ENCODE measurements at places on chromosomes 5 and 9.

DNA sequence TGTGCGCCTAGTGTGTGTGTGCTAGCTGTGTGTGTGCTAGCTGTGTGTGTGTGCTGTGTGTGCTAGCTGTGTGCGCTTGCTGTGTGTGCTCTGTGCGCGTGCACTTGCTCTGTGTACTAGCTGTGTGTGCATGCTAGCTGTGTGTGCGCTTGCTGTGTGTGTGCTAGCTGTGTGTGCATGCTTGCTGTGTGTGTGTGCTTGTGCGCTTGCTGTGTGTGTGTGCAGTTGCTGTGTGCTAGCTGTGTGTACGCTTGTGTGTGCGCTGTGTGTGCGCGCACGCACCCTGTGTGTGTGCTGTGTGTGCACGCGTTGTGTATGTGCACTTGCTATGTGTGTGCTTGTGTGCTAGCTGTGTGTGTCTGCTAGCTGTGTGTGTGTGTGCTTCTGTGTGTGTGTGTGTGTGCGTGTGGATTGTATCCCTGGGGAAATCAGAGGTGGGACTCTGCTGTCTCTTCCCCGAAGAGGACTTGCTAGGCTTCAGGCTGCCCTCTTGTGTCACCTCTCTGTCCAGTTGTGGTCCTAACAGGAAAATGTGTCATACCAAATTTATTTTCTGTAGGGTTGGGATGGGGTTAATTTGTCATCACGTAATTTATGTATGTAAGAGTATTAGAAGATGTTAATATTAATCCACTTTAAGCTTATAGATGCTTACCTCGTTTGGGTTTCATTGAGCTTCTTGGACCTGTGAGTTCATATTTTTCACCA is 38.9 kb downstream of the TPPP start:
- DNase-seq = no peak

- no peak for DNase-seq
These were observed 192.1 kb upstream of the TRIM32 start for GRCh38 chr9:116494815-116495634.

DNA sequence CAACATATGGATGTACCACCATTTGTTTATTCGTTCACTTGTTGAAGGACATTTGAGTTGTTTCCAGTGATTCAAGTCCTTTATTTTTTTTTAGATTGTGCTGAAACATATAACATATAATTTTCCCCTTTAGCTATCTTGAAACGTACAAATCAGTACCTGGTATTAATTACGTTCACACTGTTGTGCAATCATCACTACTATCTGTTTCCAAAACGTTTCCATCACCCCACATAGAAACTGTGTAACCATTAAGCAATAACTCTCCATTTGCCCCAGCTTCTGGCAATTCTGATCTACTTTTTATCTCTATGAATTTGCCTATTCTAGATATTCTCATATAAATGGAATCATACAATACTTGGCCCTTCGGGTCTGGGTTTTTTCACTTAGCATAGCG is 116.0 kb downstream of the FGF1 start:
- no peak for DNase-seq

DNA sequence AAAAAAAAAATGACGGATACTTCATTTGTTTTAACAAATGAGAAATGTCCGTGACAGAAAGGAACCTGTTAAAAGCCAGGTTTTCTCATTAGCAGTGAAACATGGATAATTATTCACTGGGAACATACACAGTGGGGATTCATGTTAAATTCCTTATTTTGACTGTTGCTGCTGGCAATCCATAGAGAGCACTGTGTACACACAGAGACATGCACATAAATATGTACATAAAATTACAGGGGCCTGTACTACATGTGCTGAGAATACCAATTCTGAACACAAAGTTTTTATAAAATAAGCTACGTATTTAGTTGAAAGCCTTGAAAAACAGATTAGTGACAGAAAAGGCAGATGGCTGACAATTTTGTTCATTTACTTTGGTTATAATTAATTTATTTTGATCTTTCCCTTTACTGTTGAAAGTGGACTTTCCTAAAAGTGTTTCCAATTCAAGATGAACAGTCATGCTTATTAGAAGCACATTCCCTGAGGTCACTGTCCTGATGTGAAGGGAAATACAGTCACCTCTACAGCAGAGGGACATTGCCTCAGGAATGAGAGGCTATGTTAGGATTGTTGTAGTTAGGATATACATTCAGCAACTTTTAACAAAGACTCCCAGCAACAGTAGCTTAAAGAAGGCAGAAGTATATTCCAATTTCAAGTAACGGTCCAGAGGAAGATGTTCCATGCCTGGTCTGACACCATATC is 166.7 kb downstream of the SAXO1 start:
- DNase-seq = no peak

GRCh38 chr5:96318569-96319110 is 114.4 kb downstream of the PCSK1 start:
- DNase-seq = no peak

- no peak for DNase-seq
These were observed 49.5 kb upstream of the MCCC2 start for GRCh38 chr5:71537687-71538086.

DNA sequence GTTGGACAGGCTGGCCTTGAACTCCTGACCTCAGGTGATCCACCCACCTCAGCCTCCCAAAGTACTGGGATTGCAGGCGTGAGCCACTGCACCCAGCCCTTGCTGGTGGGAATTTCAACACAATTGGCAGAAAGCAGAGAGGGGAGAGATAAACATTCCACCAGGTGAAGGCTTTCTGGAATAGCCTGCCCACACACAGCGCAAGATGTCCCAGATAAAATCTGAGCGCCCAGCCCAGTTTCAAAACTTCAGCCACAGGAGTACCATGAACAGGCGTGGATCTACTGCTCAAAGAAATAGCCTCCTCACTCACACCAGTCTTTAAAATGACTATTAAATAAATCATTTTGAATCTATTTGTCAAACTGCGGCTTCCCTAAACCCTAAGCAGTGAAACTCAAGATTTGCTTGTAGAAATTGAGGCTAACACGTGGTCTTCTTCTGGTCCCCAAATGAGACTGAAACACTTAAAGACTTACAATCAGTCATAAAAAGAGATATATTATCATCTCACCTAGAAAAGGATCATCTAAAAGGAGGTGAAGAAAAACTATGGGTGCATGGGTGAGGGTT is 34.7 kb downstream of the CAPSL start:
- no peak for DNase-seq

GRCh38 chr9:21904776-21905175 is 89.4 kb downstream of the CDKN2A start:
- peak; percentile 11 for DNase-seq

DNA sequence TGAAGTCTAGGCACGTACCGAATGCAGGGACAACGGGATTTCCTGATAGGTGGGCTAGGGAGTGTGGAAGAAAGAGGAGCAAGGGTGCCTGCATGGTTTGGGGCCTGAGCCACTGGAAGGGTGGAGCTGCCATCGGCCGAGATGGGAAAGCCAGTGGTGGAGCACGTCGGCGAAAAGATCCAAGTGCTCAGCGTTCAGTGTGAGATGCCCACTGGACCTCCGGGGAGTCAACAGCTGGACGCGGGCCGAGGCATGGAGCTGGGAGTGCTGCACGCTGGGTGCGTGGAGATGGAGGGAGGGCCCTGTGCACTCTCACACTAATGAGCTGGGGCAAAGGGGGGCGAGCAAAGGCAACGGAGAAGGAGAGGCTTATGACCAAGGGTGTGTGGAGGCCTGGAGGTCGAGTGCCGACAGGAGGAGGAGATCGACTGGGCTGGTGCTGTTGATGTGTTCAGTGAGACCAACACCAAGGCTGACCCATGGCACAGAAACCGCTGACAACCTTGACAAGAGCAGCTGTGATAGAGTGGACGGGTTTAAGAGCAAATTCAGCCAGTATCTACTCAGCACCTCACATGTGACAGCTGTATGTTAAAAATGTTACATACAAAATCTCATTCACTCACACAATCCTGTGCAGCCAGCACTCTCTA is 85.7 kb downstream of the STK10 start:
- DNase-seq = no peak

DNA sequence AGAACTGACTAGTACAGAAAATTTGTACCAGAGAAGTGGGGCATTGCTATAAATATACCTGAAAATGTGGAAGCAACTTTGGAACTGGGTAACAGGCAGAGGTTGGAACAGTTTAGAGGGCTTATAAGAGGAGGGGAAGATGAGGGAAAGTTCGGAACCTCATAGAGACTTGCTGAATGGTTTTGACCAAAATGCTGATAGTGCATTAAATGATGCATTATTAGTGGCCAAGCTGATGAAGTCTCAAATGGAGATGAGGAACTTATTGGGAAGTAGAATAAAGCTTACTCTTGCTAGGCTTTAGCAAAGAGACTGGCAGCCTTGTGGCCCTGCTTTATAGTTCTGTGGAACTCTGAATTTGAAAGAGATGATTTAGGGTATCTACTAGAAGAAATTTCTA is 189.8 kb downstream of the FGF10 start:
- no peak for DNase-seq

DNA sequence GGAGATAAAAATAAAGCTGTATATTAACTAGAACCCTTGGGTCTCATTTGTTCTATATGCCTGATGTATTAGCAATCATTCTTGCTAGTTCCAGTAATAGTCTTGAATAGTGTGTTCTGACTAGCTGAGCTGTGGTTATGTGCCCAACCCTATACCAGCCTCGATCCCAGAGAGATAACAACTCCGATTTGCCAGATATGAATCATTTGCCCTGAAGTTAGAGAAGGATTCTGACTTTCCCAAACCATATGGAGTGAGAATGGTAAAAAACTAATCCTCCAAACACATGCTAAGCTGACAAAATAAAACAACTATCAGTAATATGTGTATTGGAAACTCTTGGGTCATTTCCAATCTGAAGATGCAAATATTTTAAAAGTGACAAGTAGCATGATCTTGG is 64.8 kb downstream of the ALDH1A1 start:
- no peak for DNase-seq

DNA sequence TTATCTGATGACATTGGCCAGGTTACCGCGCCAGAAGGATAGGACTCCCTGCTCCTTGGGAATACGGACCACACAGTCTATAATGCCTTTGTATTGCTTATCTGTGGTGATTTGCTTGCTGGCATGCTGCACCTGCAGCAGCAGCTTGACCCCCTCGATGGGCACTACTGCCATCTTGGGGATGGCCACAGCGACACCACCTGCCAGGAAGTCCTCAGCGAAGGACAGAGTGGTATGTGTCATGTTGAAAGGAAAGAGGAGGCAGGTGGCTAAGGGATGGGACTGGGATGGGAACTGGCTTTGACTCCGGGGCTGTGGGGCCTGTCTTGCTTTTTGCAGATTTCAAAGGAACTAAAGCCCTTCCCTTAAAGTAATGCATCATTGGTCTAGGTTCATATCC is 50.3 kb upstream of the ACO1 start:
- no peak for DNase-seq

DNA sequence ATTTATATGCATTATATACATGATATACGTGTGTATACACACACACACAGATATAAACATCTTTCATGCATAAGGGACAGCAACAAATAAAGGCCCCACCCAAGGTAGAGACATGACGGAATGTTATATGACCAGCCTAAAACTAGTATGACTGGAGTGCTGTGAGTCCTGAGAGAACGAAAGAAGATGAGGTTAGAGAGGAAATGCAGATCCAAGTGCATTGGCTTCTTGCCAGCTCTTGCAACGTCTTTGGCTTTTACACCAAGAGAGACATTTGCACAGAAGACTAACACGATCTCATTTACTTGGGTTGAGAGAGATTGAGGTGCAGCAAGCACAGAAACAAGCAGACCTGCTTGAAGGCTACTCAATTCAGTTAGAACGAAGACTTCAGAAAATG is 23.0 kb downstream of the CDH10 start:
- peak; percentile 45 for DNase-seq

- no peak for DNase-seq
These were observed 524.5 kb upstream of the RGMB start for GRCh38 chr5:98248949-98249348.

DNA sequence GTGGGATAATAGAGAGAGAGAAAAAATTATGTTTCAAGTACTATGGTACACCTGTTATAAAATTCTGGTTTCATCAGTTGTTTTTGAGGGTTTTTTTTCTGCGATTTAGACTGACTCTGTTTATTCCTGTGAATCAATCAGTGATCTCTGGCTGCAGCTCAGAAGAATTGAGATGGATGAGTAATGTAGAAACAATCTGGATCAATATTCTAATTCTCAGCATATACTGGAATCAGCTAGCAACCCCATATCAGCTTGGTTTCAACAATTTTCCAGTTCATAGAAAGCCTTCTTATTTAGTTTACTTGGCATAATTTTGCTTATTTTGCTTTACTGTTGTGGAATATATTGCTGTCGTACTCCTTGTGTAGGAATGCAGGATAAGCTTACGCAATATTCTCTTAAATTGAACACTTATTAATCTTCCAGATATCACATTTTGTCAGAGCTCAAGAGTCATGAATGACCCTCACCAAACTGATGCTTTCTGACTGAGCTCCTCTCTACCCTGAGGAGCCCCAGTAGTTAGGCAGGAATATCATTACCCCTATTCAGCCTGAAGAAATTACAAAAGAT is 42.9 kb downstream of the SHC3 start:
- no peak for DNase-seq

GRCh38 chr9:130845901-130846481 is 10.9 kb downstream of the ABL1 start:
- no peak for DNase-seq

DNA sequence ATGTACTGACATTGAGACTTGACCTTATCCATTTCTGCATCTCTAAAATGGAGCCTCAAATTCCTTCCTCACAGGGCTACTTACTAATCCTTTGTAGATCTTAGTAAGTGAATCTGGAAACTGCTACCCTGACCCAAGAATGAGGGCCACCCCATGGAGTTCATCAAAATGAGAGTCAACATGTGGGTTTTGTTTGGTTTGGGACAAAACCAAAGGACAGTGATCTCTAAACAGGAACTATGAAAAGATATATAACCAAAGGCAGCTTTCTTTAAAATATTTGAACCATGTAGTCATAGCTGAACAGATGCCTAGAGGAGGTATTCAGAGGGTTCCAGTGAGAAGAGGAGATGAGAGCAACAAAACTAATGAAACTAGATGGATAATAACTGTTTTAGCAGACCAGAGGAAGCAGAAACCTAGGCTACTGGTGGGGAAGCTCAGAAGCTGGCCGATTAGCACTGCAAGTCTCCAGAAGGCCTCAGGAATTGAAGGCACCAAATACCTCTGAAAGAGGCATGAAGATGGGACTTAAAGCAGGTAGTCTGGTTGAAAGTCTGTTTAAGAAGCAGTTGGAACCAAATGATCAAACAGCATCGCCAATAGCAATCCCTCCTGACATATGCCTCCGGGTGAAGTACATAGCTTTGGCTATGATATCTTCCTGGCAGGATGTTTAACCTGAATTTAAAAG is 45.8 kb downstream of the THOC3 start:
- DNase-seq = no peak

GRCh38 chr5:69415584-69415958 is 655 bp downstream of the MARVELD2 start:
- no peak for DNase-seq

GRCh38 chr9:91305596-91306295 is 56.0 kb downstream of the AUH start:
- no peak for DNase-seq
